ENCODE measurements at places on chromosomes 7 and 10.

DNA sequence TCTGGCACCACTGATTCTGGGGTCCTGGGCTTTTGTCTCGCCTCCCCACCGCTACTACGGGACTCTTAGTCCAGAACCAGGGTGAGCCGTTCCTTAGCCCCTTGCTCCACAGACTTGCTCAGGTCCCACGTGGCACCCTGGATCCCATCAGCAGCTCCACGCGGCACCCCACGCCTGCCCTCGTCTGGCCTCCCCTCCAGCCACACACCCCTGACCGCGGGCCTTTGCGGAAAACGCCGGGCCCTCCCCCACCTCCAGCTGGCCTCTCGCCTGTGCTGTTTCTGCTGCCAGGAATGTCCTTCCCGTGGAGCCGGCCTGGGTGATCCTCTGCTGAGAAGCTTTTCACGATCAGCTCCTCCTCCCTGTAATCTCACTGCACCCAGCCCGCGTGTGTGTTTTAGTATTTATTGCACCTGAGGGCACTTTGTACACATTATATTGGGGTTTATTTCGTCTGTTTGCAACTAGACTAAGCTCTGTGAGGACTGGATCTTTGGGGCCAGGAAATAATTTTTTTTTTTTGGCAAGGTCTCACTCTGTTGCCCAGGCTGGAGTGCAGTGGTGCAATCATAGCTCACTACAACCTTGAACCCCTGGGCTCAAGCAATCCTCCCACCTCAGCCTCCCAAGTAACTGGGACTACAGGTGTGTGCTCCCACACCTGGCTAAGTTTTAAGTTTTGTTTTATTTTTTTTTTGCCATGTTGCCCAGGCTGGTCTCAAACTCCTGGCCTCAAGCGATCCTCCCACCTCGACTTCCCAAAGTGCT lies 10.5 kb upstream of the TTYH3 start:
- DNase-seq: no peak

GRCh38 chr7:131959106-131959812 lies 402.8 kb upstream of the PODXL start:
- DNase-seq: no peak

DNA sequence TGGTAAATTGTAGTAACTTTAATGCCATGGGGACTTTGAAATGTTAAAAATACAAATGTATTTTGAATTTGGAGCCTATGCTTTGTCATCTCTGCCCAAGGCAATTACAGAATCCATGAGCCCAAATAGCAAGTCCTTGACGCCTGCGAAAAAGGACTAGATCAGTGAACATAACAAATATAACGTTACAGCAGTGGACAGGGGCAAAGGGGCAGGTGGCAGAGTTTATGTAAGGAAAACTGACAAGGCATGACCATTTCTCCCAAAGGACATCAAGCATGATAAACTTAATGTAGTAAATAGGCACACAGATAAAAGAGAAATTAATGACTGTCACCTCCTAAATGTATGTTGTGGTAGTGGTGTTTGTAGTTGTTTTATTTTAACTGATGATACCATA lies 297.1 kb downstream of the LRRTM3 start:
- DNase-seq: no peak

GRCh38 chr10:52801947-52802346 lies 29.4 kb upstream of the MBL2 start:
- no peak for DNase-seq

DNA sequence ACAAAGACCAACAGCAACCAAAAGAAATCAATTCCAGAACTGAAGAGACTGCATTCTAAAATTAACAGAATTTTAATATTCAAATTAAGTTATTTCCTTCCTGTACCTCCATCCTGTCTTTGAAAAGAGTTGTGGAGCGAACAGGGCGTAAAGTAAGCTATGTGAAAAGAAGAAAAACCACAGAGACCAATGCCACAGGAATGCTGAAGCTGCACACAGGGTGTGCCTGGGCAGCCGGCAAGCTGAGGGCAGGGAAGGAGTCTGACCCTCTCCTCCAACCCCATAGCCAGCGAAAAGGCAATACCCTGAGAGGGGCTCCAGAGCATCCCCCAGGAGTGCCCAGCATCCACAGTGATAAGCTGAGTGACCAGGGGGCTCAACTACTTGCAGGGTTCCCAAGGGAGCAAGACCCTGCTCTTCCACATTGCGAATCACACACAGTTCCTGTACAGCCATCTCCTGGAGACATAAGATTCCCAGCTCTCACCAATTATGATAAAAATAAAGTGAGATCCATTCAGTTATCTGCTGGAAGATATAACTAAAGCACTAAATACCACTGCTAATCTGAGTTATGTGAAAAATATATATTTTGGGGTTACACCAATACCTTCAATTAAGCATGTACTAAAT lies 93.8 kb downstream of the PARD3 start:
- no peak for DNase-seq

- no peak for DNase-seq
Measured at GRCh38 chr10:79948976-79949722, at the start of gene SFTPD. TSS of gene SFTPD (minus strand) at chr10:79949105. CDS start at chr10:79946659, 2,446 bp downstream.

GRCh38 chr10:29955329-29955935 lies 104.0 kb downstream of the JCAD start:
- no peak for DNase-seq

DNA sequence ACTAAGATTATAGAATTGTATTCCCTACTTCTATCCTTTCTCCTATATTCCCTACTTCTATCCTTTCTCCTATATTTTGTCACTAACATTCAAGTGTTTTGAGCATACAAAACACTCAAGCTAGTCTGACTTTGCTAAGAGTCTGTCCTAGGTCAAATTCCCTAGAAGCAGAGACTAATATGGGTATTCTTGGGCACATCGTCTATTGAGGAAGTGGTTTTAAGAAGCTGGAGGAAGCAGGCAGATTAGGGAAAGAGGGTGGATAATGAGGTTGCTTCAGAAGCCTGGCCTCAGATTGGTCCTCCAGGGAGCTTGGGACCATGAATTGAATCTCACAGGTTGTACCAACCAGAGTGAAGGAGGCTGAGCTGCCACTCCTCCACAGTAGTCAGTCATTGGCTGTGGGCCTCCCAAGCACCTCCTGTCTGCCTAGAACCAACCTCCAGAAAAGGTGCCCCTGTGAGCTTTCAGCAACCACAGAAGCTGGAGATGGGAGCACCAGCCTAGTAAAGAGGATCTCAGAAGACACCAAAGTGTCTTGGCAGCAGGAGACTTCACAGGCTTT lies 295.9 kb upstream of the PHF14 start:
- DNase-seq: no peak
